ENCODE measurements at places on chromosomes 1 and 21.

- DNase-seq = no peak
Measured at GRCh38 chr1:1777583-1777899, 729 bp downstream of the NADK start.

GRCh38 chr1:67110352-67110751, 24.4 kb downstream of the C1orf141 start:
- DNase-seq = no peak

DNA sequence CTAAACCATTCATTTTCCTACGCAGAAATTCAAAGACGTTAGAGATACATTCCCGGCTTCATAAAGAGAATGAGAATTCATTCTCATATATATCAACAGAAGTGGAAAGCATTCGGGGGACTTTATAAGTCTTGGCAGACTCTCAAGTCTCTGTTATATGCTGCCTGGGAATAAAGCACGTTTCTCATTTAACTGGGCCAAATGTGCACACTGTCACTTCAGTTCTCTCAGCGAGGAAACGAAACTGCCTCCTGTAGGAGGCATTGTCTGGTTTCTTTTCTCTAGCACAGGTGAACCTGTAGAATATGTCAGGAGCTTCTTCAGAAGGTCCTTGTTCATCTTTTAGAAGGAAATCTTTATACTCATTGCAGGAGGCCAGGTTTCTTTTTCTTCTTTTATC, 367.6 kb downstream of the PTBP2 start:
- DNase-seq = no peak

- no peak for DNase-seq
Measured at GRCh38 chr1:162736184-162736583, 54.3 kb upstream of the HSD17B7 start.

DNA sequence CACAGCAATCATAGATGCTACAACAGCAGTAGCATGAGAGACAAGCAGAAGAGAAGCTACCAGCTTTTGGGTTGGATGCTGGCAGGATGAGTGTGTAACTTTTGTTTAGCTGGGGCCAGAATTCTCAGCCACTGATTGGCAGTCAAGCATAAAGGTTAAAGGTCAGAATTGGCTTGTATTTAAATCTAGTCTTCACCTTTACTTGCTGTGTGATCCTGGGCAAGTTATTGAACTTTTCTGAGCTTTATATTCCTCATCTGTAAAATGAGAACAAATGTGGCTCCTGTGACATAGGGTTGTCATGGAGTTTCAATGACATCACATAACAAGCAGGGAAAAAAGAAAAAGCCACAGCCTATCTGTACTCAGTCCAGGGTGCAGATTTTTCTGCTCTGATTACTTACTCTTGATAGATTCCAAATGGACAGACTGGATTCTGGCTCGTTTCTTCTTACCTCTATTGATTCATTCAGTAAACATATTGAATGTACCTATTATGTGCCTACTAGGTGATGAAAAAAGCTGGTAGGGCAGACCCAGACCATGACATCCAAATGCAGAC, 2.8 kb upstream of the AZIN2 start:
- no peak for DNase-seq

- no peak for DNase-seq
Measured at GRCh38 chr1:175211656-175212055, 19.1 kb upstream of the KIAA0040 start.

GRCh38 chr1:117753652-117754051, 147.8 kb downstream of the TENT5C start:
- no peak for DNase-seq

- DNase-seq = no peak
Measured at GRCh38 chr1:214067853-214068703, 80.3 kb downstream of the PROX1 start.

- DNase-seq = no peak
Measured at GRCh38 chr1:174197547-174197946, 38.2 kb downstream of the RABGAP1L start.

- no peak for DNase-seq
Measured at GRCh38 chr21:46088189-46088588, 9.7 kb upstream of the COL6A2 start.

- no peak for DNase-seq
Measured at GRCh38 chr1:32868806-32869455, 1.8 kb downstream of the FNDC5 start.

- no peak for DNase-seq
Measured at GRCh38 chr1:88610687-88611086, 73.4 kb upstream of the PKN2 start.

- DNase-seq = no peak
Measured at GRCh38 chr1:3206696-3207095, 137.7 kb downstream of the PRDM16 start.

- DNase-seq = no peak
Measured at GRCh38 chr1:243482141-243483022, 226.5 kb downstream of the SDCCAG8 start.

DNA sequence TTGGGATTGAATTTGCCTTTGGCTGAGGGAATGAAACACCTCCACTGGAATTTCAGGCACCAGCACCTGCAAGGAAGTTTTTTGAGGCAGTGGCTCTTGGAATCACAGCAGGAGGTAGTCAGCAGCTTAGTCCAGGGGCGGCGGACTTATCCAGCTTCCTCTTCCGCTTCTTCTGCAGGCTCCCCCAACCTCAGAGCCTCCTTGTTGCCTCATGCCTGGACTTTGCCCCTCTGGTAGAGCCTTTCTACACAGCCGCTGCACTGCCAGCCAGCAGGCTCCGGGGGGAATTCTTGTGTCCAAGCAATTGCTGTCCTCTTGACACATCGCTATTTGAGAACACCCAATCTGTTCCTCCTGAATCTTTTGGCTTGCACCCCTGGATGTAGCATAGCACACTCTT, 4.4 kb upstream of the RHEX start:
- no peak for DNase-seq

DNA sequence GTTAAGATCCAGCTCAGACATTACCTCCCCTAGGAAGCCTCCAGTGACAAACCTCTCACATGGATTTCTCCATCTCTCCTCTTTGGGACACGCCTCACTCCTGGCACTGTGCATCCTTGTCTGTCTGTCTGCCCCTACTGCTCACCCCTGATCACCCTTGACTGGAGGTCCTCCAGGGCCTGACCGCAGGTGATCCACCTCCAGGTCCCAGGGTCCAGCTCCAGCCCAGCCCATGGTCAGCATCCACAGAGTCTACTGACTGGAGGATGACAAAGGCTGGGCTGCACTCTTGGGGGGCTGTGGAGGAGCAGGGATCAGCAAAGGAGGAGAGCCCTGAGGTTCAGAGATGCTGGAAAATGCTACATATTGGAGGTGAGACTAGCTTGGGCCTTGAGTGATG, 65.8 kb downstream of the BEND5 start:
- no peak for DNase-seq

DNA sequence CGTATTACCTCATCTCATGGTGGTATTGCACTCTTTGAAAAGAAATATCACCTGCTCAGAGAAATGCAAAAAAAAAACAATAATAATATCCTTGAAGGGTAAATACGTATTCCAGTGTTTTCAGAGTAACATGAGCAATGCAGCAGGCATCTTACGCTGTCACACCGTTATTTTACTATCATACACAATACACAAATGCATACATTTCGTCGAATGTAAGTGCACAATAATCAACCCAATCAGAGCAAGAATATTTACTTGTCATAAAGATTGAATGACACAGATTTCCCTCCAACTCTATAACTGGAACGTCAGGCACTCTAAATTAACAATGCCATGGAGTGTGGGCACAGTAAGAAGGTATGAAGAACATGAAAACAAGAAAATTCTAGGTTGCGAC, 1050.1 kb downstream of the PLA2G4A start:
- no peak for DNase-seq

DNA sequence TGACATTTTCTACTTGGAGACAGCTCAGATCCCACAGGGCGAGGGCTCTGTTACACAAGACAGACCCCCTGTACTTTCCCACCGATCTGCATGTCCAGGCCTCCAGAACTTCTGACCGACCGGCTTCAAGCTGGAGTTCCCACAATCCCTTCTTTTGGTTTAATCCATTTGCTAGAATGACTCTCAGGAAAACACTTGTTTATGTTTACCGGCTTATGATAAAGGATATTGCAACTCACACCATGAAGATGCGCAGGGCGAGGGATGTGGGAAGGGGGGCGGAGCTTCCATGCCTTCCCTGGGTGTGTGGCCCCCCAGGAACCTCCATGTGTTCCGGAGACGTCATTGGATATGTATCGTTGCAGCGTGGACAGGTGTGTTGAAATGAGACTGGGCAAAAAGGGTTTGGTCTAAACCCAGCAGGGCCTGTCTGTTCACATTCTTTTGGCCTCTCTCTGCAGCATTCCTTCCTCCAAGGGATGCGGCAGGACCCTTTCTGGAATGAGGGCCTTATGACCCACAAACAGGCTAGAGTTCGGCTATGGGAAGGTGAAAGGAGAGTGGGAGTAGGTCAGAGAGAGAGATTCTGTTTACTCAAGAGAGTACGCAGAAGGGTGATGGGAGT, 7.5 kb upstream of the IGSF5 start:
- DNase-seq = no peak

- DNase-seq = no peak
Measured at GRCh38 chr1:225361176-225361575, 66.7 kb downstream of the LBR start.

DNA sequence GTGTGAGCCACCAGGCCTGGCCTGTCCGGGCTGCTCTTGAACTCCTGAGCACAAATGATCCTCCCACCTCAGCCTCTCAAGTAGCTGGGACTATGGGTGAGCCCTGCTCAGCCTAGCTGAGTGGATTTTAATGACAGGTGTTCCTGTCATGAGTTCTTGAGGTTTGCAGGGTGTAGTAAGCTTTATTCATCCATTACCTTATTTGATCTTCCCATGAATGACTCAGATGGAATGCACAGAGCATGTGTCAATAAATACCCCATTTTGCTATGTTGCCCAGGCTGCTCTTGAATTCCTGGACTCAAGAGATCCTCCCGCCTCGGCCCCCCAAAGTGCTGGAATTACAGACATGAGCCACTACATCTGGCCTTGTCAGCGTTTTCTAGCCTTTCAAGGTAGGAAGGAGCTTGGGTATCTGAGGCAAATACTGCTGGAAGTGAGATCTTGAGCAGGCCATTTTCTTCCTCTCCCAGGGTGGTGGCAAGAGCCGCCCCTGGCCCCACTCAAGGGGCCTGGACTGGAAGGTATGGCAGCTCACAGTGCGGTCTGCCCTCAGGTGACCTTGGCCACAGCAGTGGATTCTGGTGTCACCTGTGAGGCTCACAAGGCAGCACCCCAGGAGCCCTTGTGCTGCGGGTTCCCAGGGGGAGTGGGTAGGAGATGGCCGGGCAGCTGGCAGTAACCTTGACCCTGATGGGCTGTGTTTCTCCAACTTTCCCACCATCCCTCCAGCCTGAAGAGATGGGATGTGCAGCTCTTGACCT, 20.0 kb downstream of the PIK3CD start:
- DNase-seq = no peak

DNA sequence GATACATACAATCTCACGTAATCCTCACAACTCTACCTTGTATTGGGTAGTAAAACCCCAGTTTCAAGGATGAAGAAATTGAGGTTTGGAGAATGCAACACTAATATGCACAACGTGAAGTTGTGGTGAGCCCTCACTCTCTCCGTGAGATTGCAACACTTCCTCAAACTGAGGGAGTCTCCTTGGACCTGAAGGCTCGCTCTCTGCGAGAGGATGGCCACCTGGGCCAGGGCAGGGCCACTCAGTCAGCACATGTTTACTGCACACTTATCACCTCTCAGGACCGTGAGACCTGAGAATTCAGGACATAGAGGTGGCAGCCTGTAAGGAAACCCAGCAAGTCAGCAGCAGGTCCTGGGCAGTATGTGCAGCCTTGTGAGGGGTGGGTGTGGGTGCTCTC, 8.7 kb downstream of the SH3BP5L start:
- DNase-seq = no peak

GRCh38 chr1:213192026-213192425, 141.0 kb downstream of the RPS6KC1 start:
- no peak for DNase-seq

- no peak for DNase-seq
Measured at GRCh38 chr1:22665752-22666151, 12.7 kb downstream of the C1QB start.

DNA sequence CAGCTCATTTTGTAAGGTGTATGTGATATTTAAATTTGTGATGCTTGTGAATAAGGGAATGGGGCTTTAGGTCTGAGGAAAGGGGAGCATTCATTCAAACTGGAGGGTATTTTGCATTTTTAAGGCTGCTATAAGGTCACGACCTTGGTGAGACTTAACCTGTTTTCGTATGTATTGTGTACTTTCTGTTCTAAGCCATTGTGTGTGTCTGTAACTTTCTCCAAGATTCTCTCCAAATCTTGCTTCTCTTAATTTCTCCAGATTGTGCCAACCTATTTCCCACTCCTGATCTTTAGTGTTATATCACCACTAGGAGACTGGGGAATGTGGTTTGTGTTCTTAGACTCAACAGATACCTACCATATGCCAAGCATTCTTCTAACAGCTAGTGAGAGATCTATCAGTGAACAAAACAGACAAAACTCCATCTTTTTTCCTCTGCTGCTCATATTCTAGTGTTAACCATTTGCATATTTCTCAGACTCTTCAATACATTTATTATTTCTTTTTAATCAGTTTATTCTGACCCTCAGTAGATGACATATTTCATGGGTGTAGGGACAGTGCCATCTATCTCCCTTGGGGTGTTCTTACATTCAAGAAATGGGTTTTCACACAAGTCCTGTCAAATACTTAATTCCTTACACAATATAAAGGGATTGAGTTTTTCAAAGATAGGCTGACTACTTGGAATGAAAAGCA, 27.5 kb downstream of the ATP1B1 start:
- DNase-seq = no peak

GRCh38 chr1:185574139-185574875, 159.9 kb upstream of the HMCN1 start:
- DNase-seq = no peak

GRCh38 chr1:45225598-45225997, 19.2 kb upstream of the ZSWIM5 start:
- DNase-seq = no peak

DNA sequence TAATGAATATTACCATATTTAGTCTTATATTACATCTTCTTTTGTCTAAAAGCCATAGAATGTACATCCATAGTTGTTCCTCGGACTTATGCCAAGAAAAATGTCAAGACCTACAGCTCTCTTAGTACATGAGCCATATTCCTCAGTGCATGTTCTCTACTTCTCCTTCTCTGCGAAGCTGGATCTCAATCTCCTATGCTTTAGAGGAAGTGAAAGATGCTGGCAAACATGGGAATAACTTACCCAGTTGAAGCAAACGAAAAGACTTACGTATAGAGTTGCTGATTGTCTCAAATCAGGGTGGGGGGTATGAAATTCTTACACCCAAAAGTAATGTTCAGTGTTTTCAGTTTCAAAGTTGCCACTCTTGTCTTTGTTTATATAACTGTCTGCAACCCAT, 32.7 kb downstream of the OR13G1 start:
- DNase-seq = no peak

Measured in activated T-helper 1 cell treated with anti-CD3 and anti-CD28 coated beads, Interleukin-2, amount 50 U/mL, for 16 hours (primary cell).